ENCODE measurements at places on chromosomes 12 and 14.

- DNase-seq = no peak
Observed at GRCh38 chr14:30655658-30656057, 33.5 kb downstream of the SCFD1 start.

GRCh38 chr14:32408018-32408417 is 78.9 kb downstream of the AKAP6 start:
- no peak for DNase-seq

- no peak for DNase-seq
Observed at GRCh38 chr12:79555028-79555925, 135.5 kb downstream of the PAWR start.

DNA sequence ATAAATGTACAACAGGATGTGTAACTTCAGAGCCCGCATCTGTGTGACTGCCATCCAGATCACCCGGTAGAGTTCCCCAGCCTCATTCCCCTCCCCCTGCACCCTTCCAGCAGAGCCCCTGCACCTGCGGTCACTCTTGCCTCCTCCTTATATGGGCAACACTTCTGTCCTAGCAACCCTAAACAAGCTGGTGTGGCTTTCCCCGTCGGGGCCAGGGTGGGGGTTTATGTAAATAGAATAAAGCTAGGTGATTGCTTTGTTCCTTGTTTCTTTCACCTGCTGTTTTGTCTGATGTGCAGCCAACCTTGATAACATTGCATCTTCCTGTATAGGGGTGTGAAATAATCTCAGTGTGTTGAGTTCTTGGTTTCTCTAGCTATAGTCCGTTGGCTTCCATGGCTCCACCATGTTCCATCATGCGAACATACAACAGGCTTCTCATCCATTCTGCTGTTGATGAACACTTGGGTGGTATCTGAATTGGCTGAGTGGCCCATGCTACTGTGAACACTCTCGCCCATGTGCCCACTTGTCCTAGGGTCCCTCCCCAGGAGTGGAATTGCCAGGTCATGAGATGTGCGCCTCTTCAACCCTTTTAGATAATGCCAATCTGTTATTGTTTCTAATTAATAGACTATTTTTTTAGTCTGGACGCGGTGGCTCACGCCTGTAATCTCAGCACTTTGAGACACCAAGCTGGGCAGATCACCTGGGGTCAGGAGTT is 102.2 kb downstream of the KIF26A start:
- no peak for DNase-seq

DNA sequence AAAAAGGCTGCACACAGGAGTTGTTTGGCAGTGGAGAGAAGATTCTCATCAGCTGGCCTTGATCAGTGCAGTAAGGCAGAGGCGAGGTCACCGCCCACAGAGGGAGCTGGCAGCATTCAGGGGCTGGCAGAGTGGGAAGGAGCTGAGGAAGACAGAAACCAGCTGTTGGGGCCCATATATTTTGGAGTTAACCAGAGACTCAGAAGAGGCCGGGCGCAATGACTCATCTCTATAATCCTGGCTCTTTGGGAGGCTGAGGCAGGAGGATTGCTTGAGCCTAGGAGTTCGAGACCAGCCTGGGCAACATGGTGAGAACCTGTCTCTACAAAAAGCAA is 17.7 kb downstream of the SMCO2 start:
- peak; percentile 15 for DNase-seq

GRCh38 chr12:76890151-76891143 is 11.6 kb upstream of the CSRP2 start:
- DNase-seq = peak; percentile 51

- no peak for DNase-seq
Observed at GRCh38 chr14:100896369-100897060, 7.0 kb downstream of the RTL1 start.

GRCh38 chr14:60777856-60778578 is 43.5 kb downstream of the MNAT1 start:
- DNase-seq = no peak

DNA sequence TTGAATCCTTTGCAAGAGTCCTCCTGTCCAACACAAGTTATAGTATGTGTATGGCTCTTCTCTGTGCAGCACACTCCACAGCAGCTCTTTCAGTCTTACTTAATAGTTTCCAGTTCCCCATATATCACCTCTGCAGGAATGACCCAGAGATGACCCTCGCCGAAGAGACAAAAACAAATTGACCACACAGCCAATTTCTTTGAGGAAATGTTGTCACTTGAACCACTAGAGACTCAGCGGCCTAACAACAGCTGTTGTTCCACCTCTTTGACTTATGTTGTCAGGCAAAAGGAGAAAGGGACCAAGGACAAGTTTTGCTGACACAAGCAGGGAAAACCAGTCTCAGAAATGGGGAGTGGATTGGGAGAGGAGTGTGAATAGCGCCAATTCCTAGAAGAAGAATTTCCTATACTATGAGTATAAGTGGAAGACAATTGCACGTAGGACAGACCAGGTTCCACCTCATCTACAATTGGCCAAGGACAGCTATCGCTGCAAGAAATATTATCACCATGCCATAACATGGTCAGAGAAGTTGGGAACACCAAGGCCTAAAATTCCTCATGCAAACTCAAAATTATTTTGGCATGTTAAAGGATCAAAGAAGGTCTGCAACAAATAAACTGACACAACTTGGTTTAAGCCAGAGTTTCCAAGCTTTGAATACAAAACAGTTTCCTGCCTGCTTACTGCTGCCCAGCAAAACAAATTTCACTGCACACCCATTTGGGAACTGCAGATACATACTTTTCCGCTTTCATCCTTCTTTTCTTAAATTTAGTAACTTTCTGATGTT is 41.7 kb upstream of the ITPR2 start:
- DNase-seq = no peak

DNA sequence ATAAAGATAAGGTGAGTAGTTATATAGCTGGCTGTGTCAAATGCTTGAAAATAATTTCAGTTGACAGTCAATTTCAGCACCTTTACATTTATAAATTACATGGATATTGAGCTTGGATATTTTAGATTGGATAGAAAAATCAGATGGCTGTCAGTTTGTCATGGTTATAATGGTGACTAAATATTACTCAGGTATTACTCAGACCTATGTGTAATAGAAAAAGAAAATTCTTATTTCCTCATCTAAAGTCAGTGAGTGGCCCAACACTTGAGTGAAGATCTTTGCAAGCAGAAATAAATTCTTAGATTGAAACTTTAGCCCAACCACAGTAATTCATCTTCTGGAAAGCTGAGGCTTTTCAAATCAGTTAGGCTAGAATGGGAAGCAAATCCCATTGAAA is 354.4 kb downstream of the NAV3 start:
- no peak for DNase-seq

DNA sequence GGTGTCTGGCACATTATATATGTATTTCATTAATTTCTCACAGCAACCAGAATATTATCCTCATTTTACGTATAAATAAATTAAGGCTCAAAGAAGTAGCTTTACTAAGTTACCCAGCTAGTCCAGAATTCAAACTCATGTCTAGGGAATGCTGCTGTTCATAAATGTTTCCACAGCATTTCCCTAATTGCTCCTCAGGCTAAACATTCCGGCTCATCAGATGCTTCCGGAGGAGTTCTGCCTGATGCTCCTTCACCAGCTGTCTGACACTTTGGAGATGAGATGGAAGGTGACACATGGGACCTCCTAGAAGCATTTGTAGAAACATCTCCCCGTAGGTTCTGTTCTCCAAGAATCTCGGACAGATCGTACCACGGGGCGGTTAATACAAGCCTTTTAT is 12.1 kb downstream of the KRT85 start:
- no peak for DNase-seq

DNA sequence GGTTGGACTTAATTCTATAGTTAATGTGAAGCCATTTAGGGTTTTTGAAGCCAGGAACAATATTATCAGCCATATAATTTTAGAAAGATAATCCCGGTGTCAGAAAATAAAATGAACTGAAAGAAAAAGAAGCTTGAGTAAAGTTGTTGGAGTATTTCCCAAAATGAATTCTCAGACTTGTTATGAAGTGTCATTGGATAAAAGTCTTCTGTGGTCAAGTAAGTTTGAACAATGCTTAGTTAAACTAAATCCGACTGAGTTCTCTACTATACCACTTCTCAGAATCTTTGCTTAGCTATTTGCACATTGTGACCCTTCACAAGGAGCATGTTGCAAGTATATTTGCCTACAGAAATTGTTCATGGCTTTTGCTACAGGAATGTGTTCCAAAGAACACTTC is 17.5 kb upstream of the FLRT2 start:
- DNase-seq = no peak

DNA sequence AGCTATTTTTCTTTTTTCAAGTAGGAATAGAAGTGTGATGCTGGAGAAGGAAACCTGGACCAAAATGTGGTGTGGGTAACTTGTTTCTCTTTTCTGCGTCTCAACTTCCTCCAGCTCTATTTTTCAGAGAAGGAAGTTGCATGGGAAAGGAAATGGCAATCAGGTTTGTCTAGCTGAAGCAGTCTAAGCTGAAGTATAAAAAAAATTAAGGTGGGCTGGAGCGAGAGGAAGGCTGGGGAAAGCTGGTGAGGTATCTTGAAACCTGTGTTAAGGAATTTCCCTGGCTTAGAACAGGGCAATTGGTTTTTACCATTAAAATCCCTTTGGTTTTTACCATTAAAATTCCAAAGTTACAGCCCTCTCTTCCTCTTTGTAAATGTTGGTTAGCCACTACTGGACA is 34.2 kb upstream of the NINJ2 start:
- no peak for DNase-seq

GRCh38 chr14:100684154-100684553 is 42.5 kb upstream of the DLK1 start:
- no peak for DNase-seq

GRCh38 chr12:68007466-68007865 is 18.2 kb downstream of the IFNG-AS1 start:
- no peak for DNase-seq

GRCh38 chr14:23302290-23303225 is at the start of gene PPP1R3E:
Gene PPP1R3E (minus strand): TSS chr14:23302859. CDS start chr14:23302576, 283 bp downstream.
- peak; percentile 78 for DNase-seq

GRCh38 chr12:75814851-75815754 is 216.5 kb downstream of the PHLDA1 start:
- no peak for DNase-seq

DNA sequence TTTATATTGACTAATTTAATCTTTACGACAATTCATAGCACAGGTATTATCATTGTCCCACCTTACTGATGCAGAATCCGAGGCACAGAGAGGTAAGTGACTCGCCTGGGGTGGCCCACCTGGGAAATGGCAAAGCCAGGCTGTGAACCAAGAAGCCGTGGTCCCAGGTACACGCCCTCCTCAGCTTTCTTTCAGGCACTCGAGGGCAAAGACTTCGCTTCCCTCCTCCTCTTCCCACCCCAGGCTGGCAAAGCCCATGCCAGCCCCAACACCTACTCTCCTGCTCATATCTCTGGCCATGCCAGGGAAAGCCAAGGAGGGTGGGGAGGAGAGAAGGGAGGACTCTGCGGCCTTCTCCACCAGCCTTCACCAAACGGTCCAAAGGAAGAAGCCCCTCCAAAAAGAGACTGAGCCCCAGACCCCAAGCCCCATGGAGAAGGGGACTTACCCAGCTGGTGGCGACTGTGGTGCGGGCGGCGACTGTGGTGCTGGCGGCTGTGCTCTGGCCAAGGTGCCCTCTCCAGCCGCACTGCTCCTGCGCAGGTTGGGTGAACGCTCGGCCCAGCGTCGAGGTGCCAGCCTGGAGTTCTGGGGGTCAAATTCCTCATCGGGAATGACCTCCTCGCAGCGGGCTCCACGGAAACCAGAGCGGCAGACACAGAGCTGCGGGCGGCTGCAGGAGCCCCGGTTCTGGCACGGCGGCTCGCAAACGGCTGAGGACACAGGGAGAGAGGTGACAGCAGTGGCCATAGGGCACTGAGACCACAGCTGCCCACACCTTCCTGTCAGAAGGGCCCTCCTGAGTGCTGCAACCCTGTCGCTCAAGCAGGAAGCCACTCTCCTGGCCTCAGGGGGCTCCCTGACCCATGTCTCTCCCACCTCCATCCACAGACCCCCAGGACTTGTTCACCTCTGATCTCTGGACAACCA is 26.4 kb downstream of the LTBP2 start:
- DNase-seq = no peak

GRCh38 chr12:572532-572899 is 90.7 kb downstream of the NINJ2 start:
- DNase-seq = no peak

DNA sequence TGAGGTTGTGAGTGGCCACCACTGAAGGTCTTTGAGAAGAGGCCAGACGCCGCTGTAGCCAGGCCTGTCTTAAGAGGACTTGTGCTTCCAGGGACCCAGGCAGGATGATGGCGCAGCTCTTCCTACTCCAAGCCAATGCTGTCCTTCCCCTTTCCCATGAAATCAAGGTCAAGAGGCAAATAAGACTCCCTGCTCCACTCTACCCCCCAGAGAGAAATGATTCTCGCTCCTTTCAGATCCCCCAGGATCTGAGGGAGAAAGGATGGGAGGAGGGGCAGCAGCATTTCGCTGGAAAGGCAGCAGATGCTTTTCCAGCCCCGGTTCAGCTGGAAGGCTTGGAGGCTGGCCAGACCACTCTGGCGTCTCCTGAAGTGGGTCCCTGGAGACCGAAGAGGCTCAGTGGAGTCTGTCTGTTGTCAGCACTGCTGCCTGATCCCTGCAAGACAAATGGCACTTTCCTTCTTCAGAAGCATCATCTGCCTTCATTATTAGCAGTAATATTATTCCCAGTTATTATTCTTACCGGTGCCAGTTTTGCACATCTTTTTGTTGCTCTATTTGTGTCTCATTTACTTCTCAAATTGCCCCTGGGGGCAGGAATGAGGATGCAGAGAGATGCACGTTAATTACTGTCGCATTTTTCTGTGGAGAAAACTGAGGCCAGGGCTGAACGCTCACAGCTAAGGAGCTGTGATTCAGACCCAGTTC is 51.4 kb downstream of the C14orf132 start:
- DNase-seq = no peak

- no peak for DNase-seq
Observed at GRCh38 chr14:88614218-88614907, 51.5 kb downstream of the ZC3H14 start.

DNA sequence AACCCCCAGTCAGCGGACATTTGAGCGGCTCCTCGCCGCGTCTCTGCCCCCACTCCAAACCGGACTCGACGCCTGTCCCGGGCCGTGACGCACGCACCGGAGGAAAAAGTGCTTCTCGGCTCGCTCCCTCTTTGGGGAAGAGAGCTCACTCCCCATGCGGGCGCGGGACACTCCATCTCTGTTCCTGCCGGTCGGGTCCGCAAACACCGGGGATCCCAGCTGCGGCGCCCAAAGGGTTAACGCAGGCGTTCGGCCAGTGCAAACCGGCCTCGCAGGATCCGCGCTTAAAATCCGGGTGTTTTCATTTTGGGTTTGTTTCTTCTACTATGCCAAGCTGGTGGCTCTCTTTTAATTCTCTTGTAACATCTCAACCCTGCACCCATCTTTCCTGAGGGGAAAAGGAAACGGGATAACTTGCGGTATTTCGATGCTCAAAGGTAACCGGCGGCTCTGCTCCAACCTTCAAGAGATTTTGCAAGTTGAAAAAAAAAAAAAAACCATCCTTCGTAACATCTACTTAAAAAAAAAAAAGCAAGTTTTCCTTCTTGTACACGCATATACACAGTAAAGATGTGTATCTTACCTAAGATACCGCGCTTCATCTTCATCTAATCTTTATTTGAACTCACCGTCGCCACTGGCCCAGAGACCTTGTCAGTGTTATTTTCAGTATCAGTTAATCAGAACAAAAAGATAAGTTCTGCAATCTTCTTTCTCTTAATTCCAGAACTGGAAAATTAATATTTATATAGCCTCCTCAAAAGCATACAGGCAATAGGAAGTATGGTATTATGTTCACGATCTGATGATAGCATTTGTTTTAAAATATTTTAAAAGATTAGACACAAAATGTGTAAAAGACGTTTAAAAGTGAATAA is 1.6 kb upstream of the ATP2B1 start:
- peak; percentile 21 for DNase-seq
